ENCODE measurements at places on chromosomes 11 and 22. TPM values are rescaled to one million over a fixed set of nuclear protein-coding genes. Genes with fewer than 3 reads are reported as not detected.

Gene SYCE3
- total RNA-seq = not detected

- H3K4me1 ChIP-seq = no peaks in the 10 kb centered on the region
- H3K27me3 ChIP-seq = no peaks in the 10 kb centered on the region
- H3K36me3 ChIP-seq = no peaks in the 10 kb centered on the region
- no peak overlapping the region for H3K4me3 ChIP-seq
- H3K27ac ChIP-seq = no peak overlapping the region
Observed at GRCh38 chr22:17580441-17581031, 17.2 kb downstream of the SLC25A18 start.

DNA sequence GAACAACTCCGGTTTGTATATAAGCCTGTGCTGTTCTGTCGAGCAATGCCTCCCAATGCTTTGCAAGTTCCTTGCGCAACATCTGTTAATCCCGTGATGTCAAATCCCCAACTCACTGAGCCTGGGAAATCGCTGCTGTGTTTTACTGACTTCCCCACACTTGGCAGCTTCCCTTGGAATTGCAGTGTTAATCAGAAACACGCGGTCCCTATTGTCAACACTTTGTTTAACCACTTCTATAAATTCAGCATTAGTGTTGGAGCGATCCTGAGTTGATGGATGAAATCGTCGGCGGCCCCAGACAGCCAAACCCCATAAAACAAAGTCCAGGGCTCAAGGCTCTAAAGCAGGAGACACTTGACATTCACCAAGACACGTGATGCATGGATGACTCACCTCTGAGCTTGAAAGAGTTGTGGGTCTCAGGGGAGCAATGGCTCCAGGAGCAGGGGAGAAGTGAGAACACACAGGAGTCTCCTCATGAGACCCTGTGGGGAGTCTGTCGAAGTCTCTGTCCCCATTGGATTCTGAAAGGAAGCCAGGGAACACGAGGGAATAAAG is 555.3 kb downstream of the MIAT start:
- peaks cover 21% of the 10 kb centered on the region for H3K4me1 ChIP-seq
- H3K27ac ChIP-seq = peak overlapping the region; percentile 72
- peak; percentile 99 for DNase-seq
- no peaks in the 10 kb centered on the region for H3K36me3 ChIP-seq
- no peak overlapping the region for H3K4me3 ChIP-seq
- no peaks in the 10 kb centered on the region for H3K27me3 ChIP-seq

GRCh38 chr22:38414009-38414395 is 41.0 kb downstream of the KCNJ4 start:
- no peak for DNase-seq
- H3K36me3 ChIP-seq = no peaks in the 10 kb centered on the region
- no peaks in the 10 kb centered on the region for H3K27me3 ChIP-seq
- no peak overlapping the region for H3K27ac ChIP-seq
- H3K4me1 ChIP-seq = peaks cover 12% of the 10 kb centered on the region

Measured in vagina (tissue), 2 donors.